Right ventricle myocardium inferior (tissue), 1 donor: ENCODE measurements at places on chromosomes 1 and 21. TPM values are rescaled to one million over a fixed set of nuclear protein-coding genes. Genes with fewer than 3 reads are reported as not detected.

Gene SH3BGRL3
- total RNA-seq, result 50.5 TPM

Gene SLC5A9
- total RNA-seq, result 0.16 TPM

Gene GBP5
- total RNA-seq, result 0.68 TPM

Gene TENT5C
- 18.7 TPM for total RNA-seq

Gene MPL
- 0.73 TPM for total RNA-seq

Gene DDAH1
- total RNA-seq, result 8.3 TPM

Gene EFNA1
- 43.9 TPM for total RNA-seq
